ENCODE measurements at places on chromosomes 5 and 9. TPM values are rescaled to one million over a fixed set of nuclear protein-coding genes. Genes with fewer than 3 reads are reported as not detected.

TMEM38B gene
- total RNA-seq: 10.5 TPM

CORO2A gene
- 1.6 TPM for total RNA-seq

CCDC183 gene
- total RNA-seq: 0.45 TPM

PCDHGA3 gene
- 4.1 TPM for total RNA-seq

MAN2A1 gene
- 69.7 TPM for total RNA-seq

DUSP1 gene
- 1,994 TPM for total RNA-seq

OR1Q1 gene
- not detected for total RNA-seq

KIF2A gene
- 33.9 TPM for total RNA-seq

LEAP2 gene
- 2.1 TPM for total RNA-seq
